Right renal cortex interstitium (tissue), 3 donors: ENCODE measurements at places on chromosomes 7 and 10. TPM values are rescaled to one million over a fixed set of nuclear protein-coding genes. Genes with fewer than 3 reads are reported as not detected.

SLC18A2 gene
- 1.2 TPM for polyA plus RNA-seq

VPS41 gene
- polyA plus RNA-seq: 86.2 TPM

- no peak for DNase-seq
Measured at GRCh38 chr7:105905209-105905909, 29.0 kb upstream of the ATXN7L1 start.

DNA sequence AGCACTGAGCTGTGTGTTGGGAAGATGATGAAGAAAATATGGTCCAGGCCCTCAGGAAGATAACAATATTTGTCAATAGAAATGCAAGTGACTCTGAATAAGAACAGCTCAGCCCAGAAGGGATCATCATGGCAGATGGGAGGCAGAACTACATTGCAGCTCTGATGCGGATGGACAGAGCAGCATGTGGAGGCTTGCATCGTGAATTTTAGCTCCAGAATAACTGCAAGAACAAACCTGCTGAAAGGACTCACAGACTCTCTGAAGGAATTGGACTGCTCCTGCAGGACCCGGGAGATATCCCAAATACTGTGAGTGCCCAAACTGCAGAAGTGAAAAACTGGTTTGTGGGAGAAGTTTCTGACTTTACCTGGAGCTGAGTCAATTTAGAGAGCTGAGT lies 80.6 kb upstream of the LAMB4 start:
- DNase-seq: no peak

DNA sequence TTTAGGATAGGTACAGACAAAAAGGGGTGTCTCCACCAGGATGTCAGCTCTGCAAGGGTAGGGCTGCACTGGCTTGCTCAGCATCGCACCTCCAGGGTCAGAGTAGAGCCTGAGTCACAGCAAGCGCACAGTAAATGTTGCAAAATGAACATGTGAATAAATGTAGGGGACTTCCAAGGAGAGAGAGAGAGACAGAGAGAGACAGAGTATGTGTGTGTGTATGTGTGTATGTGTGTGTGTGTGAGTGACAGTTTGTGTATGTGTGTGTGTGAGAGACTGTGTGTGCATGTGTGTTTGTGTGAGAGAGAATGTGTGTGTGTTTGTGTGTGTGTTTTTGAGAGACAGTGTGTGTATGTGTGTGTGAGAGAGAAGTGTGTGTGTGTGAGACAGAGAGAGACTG lies 163.3 kb downstream of the RPS24 start:
- no peak for DNase-seq

GRCh38 chr7:44911911-44912310 lies 26.6 kb upstream of the PURB start:
- DNase-seq: no peak

DNA sequence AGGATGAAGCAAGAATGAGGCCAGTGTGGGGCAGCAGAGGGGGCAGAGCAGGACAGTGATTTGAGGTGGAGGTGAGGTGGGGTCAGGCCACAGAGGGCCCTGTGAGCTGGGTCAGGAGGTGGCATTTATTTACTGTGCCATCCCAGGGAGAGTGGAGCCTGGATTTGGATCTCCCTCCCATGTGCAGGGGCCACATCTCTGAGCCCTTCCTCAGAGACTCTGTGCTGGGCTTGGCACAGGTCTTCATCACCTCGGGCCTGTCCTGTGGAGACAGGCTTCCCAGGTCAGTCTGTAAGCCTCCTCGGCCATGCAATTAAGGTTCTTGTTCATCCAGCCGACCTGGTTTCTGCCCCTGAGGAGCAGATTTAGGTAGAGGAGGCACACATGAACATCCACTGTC lies 40.9 kb downstream of the ZNF777 start:
- no peak for DNase-seq

GRCh38 chr7:8042796-8043535 lies 74.4 kb downstream of the GLCCI1 start:
- no peak for DNase-seq

DNA sequence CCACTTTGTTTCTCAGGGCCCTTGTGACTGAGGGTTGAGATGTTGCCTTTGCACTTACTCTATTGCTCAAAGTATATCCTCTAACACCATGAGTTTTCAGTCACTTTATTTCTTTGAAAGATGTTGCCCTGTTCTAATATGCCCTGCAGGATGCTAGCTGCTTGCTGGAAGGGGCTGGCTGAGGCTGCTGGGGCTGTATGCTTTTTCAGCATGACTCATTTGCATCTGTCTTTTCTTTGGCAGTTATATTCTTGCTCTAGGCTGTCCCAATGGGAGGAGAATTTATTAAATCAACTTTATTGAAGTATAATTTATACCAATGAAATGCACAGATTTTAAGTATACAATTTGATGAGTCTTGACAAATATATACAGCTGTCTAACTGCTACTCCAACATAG lies 157.7 kb downstream of the PLPP4 start:
- no peak for DNase-seq

GRCh38 chr7:46972205-46972604 lies 609.7 kb downstream of the TNS3 start:
- DNase-seq: no peak

- no peak for DNase-seq
Measured at GRCh38 chr7:33248671-33249070, 119.3 kb downstream of the BBS9 start.

DNA sequence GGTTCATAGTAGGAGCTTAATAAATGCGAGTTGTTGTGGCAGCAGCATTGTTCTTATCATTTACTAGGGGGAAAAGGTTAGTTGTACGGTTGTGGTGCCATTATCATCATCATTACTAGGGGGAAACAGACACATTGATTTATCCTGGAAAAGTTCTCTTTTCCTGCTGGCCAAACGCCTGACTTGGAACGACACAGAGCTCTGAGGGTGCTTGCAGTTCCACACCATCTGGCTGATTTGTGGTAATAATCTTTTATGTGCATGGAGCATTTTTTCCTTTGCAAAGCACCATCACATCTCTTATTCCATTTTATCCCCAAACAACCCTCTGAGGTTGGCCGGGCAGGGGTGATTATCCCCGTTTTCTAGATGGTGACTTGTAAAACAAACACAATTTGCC lies 219.4 kb downstream of the BUB3 start:
- DNase-seq: no peak
